Cerebellum (tissue), 4 donors: ENCODE measurements at places on chromosomes 2 and 18. TPM values are rescaled to one million over a fixed set of nuclear protein-coding genes. Genes with fewer than 3 reads are reported as not detected.

GRCh38 chr2:45554073-45554741, 56.9 kb downstream of the SRBD1 start:
- DNase-seq = no peak

DNA sequence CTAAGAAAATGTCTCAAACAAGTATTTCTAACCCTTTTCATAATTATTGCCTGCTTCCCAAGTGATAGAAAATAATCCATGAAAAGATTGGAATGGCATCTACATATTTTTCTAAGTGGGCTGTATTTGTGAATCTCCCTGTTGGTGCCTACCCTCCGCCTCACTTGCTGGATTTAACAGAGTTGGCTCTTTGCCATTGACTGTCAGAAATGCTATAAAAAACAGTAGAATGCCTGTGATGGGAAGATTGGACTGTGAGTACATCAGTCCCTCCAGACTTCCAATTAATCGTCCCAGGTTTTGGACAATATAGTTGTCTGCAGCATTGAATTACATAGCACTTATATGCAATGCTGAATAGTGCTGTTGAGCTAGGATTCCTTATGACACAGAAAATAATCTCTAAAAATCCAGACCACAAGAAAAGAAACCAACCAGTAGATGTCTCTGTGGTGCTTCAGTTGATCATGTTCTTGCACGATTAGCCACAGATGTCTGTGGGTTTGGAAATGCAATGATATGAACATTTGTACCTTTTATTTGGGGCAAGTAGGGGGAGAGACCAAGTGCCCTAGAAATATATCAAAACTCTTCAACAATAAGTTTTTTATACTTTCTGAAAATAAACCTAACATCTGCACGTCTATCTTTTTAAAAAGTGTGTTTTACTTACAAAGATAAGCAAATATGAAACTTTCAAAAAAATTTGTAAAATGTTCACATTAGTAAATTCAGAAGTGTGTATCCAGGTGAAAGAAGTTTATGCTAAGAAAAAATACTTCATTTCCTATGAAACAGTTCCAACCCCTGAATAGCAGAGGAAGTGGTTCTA, 88.5 kb downstream of the DYNAP start:
- DNase-seq = peak; percentile 33

MEP1B gene
- total RNA-seq = 0.54 TPM

GAREM1 gene
- 12.9 TPM for total RNA-seq

GRCh38 chr18:48534364-48534763, 4.5 kb upstream of the CTIF start:
- no peak for DNase-seq

DNA sequence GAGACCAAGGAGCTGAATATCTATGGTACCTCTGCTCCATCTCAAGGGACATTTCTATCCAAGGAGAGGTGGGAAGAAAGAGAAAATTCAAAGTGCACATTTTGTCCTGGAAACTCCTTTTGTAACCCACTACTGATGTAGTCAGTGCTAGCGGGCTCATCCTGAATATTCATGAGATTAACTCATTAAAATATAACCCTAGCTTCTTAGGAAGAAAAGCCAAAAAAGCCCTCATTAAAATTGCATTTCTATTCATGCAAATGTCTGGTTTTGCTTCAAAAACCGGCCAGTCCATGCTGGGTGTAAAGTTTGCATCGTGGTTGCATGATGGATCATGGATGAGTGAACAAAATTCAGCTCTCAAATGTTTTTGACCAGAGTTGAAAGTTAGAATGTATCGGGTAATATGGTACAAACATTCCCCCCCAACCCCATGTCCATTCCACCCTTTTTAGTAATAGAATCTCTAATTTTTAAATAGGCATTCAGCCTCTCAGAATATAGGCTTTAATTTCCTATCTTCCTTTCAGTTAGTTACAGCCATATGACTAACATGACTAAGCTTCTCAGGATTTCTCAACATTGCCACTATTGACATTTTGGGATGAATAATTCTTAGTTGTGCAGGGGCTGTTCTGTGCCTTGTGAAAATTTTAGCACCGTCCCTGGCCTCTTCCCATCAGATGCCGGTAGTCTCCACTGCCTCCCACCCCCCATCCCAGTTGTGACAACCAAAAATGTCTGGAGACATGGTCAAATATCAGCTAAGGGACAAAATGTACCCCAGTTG, 104.2 kb upstream of the RND3 start:
- no peak for DNase-seq

GRCh38 chr2:215918901-215919599, 94.3 kb downstream of the MREG start:
- DNase-seq = no peak

ANKRD62 gene
- 0.18 TPM for total RNA-seq

- no peak for DNase-seq
These were observed 659 bp upstream of the COX5B start for GRCh38 chr2:97645112-97645694.

GRCh38 chr2:192004188-192004963, 157.5 kb upstream of the CAVIN2 start:
- DNase-seq = no peak

GRCh38 chr2:207561386-207562080, 31.8 kb downstream of the CREB1 start:
- DNase-seq = no peak

GRCh38 chr2:3634596-3635121, 23.3 kb upstream of the ALLC start:
- DNase-seq = peak; percentile 80

- DNase-seq = no peak
These were observed 157.8 kb downstream of the BCL2 start for GRCh38 chr18:63161761-63162195.

DNA sequence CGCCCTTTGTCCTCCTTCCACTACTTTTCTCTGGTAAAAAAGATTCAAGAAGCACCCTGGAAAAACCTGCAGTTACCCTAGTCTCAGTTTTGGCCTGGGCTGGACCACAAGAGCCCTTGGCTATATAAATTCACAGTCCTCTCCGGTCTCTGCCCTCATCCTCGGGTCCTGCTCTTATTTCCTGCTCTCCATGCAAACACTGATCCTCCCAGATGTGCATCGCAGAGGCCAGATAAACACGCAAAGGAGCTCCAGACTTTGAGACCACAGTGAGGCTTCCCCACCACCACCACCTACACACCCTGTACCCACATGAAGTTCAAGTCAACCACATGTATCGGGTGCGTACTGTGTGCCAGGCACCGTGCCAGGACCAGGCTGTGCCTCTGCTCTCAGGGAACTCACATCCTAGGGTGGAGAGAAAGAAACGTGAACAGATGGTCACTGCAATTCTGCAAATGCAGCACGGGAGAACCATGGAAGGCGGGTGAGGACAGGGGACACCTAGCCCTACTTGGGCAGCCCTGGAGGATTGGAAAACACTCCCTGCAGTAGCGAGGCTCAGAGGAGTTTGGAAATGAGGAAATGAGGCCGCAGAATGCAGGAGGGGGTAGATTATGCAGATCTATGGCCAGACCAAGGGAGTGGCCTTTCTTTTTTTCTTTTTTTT, 7.4 kb downstream of the CTDSP1 start:
- DNase-seq = peak; percentile 63

MTA3 gene
- total RNA-seq = 47.1 TPM

RAB17 gene
- 0.36 TPM for total RNA-seq

- DNase-seq = no peak
These were observed 28.5 kb upstream of the DARS1 start for GRCh38 chr2:136013955-136014354.

DNA sequence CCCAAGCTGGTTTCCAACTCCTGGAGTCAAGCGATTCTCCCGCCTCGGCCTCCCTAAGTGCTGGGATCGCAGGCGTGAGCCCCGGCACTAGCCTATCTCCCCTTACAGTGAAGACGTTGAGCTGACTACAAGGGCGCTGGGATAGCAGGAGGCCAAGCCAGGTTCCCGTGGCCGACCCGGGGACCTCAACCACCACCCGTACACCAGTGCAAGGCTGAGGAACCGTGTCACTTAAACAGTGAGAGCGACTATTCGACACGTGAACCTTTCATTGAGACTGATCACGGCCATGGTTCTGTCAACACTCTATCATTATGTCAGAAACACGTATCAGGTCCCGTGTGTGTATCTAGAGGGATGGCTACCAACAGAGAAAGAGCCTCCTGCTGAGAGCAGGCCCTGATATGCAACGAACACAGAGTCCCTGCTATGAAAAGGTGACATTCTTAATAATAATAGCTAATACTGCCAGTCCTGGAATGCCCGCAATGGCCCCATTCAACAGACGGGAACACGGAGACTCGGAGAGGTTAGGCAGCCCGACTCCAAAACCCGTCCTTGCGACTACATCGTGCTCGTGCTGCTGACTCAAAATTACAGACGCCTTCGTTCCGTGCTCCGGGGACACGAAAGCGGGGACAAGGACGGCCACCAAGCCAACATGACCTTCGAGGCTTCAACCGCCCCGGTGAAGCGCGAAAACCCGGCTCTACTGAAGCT, 833 bp downstream of the AFG3L2 start:
- no peak for DNase-seq

DES gene
- 2.0 TPM for total RNA-seq

GRCh38 chr18:2111456-2111855, 459.8 kb downstream of the METTL4 start:
- DNase-seq = no peak

ATP8B1 gene
- total RNA-seq = 2.3 TPM

DNA sequence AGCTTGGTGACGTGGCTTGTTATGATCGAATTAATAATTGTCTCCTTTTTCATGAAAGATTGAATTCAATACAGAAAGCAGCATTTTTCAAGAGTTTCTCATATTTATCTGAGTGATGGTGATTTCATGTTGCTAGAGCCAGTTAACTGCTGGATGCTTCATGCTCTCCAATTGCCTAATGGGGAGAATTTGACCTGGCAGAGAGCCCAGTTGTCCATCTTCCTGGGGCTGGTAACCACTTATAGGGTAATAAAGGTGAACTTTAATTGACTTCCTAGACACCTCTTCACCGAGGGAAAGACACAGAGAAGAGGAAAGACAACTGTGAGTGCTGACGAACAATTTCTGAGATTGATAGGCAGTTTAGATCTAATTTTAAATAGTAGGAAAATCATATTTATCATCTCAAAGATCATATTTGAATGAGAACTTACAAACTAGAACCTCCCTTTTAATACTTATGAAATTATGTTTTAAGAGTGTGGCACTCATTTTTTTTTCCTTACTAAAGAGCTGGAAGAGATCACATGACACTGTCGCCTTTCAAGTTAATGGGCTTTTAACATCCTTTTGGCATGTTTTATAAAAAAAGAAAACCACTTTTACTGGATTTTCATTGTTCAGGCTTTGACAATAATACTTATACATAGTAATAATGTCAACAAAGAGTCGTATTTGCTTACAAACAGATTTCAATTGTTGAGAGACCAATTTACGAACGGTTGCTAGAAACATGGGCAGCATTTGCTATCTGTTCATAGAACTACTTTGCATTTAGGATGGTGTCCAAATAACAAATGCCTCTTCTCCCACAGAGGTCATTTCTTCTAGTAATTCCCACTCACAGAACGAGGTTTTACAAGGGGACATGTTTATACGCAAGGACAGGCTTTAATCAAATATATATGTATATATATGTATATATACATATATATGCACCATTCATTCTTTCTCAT, 153.3 kb downstream of the RAPGEF4 start:
- DNase-seq = no peak

GRCh38 chr2:37711308-37711731, 39.9 kb upstream of the CDC42EP3 start:
- DNase-seq = no peak

DNA sequence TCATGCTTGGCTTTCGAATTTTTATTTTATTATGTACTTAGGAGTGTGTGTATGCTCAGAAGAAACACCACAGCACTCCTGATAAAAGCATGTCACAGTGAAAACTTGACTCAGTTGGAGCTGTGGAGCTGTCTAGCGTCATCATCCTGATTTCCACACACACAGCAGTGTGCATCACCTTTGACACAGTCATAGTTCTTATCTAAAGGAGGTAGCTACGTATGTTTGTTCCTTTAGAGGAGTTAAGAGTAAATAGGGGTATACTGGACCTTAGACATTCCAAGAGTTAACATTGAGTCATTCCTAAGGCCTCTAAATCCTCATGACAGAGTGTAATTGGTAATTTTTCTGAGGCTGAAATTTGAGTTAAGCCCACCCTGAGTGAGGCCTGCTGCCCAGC, 96.9 kb downstream of the PHLPP1 start:
- DNase-seq = no peak

CYP1B1 gene
- total RNA-seq = 23.7 TPM

DNA sequence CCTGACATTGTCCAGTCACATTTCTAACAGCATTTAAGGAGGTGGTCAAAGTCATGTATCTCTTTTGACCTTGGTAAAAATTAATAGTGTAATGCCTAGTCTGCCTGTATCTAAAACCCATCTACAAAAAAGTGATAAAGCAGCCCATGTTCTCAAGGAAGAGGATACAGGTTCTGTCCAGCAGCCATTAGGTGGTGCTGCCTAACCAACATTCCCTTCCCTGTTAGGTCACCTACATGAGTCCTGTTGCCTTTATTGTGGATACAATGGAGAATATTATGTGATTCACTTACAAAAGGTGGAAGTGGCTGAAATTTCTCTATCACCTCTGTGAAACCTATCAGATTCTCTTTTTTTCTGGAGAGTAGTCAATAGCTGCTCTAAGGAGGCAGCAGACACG, 52.5 kb downstream of the AQP4 start:
- DNase-seq = peak; percentile 7

GRCh38 chr2:189514104-189514503, 66.5 kb downstream of the SLC40A1 start:
- DNase-seq = no peak

DNA sequence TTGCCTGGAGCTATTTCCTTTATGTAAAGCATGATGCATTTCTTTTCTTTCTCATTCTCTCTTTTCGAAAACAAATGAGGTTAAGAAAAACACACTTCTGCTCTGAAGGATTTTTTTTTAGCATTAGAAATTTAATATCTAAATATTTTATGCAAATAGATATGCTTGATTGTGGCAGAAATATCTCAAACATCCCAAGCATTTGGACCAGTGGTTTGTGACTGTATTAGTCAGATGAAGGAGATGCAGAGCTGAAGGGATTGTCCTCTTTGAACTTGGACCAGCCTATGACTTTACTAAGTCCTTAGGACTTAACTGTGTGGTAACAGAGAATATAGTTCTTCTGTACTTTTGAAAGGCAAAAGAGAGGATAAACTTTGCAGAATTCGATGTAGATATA, 335.9 kb upstream of the NT5C1B start:
- no peak for DNase-seq

- no peak for DNase-seq
These were observed at the start of gene ST6GAL2 for GRCh38 chr2:106885971-106886915. Gene ST6GAL2 (minus strand): TSS chr2:106886167. CDS start chr2:106843977, 42,190 bp downstream.

DNA sequence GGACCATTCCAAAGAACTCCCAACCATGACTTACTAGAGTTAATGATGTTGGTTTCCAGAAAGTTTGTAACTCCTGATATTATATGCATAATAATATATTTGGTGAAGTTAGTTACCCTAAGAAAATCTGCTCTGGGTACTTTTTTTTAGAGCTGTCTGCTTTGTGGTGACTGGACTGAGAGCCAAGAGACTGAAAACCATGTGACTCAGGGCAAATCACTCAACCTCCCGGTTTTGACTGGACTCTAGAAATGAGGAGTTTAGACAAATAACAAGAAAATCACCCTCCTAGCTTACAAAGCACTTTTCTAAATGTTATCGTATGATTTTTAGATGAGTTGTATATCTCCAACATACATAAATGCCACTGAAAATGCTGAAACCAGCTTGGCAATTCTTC, 138.3 kb upstream of the RND3 start:
- no peak for DNase-seq

- no peak for DNase-seq
These were observed 47.7 kb upstream of the PLB1 start for GRCh38 chr2:28447943-28448792.

- no peak for DNase-seq
These were observed 33.0 kb downstream of the GPR75 start for GRCh38 chr2:53826587-53827397.

CYS1 gene
- total RNA-seq = 0.45 TPM

ST8SIA5 gene
- total RNA-seq = 9.4 TPM

- DNase-seq = no peak
These were observed 85.7 kb downstream of the COBLL1 start for GRCh38 chr2:164755952-164756351.
